Activated naive CD4-positive, alpha-beta T cell treated with anti-CD3 and anti-CD28 coated beads, Interleukin-2, amount 50 U/mL, for 16 hours (primary cell): ENCODE measurements at places on chromosomes 4 and X.

DNA sequence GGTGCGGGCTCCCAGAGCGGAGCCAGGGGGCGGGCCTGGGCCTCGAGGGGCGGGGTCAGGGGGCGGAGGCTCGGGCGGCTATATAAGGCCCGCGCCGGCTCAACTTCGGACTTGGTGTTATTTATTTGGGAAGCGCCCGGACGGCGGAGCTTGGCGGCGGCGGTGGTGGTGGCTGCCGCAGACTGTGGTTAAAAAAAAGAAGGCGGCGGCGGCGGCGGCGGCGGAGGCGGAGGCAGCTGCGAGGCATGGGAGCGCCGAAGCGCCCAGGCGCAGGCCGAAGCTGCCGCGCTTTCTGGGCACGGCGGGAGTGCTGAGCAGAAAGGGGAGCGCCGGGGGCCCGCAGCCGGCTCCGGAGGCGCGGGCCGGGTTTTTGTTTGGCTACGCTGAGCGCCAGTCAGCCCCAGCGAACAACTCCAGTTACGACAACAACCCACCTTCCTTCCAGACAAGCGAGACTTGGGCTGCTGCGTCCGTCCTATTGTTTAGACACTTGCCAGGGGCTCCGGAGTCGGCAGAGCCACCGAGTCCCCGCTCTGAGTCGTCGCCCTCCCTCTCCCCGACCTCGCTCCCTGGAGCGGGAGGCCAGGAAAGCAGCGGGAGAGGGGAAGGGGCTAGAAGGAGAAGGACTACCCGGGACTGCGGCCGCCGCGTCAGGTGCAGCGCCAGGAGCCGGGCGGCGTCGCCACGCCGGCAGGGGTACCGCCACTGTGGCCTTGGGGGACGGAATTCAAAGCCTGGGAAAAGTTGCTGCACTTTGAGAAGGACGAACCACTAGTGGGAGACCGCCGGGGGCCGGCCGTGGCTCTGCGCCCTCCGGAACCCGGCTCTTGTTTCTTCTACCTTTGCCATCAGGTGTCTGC lies at the start of gene SLIT2:
Gene SLIT2, plus strand, starts transcription at position 110 of the 860 bp plus-strand sequence. CDS start 1,911 bp downstream, outside the sequence.
- DNase-seq: peak; percentile 14

DNA sequence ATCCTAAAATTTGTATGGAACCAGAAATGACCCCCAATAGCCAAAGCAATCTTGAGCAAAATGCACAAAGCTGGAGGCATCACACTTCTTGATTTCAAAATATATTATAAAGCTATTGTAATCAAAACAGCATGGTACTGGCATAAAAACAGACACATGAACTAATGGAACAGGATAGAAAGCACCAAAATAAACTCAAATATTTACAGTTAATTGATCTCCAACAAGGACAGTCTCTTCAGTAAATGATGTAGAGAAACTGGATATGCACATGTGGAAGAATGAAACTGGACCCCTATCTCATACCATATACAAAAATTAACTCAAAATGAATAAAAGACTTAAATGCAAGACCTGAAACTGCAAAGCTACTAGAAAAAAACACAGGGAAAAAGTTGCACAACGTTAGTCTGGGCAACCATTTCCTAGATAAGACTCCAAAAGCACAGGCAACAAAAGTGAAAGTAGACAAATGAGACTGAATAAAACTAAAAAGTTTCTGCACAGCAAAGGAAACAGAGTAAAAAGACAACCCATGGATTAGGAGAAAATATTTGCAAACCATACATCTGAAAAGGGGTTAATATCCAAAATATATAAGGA lies 64.9 kb downstream of the CD99L2 start:
- DNase-seq: no peak

GRCh38 chr4:19580095-19580494 lies 671.6 kb upstream of the SLIT2 start:
- no peak for DNase-seq

- DNase-seq: no peak
Measured at GRCh38 chr4:119526786-119527550, 101.6 kb downstream of the PDE5A start.

DNA sequence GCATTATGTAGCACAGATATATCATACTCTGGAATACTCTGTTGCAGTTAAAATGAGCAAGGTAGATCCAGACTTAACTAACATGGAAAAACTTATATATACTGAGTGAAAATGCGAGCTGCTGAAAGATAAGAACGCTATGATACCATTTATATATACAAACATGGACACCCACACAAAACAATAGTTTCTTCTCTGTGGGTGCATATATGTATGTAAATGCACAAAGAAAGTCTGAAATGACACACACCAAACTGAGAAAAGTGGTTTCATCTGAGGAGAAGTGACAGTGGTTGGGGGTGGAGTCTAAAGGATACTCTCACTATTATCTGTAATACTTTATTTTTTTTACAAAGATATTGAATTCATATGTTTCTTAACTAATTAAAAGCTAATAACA lies 12.2 kb upstream of the FGF2 start:
- no peak for DNase-seq

GRCh38 chrX:46965125-46965758 lies 53.0 kb downstream of the JADE3 start:
- DNase-seq: no peak

GRCh38 chrX:71618303-71618721 lies at the start of gene CXCR3:
Gene CXCR3, minus strand, starts transcription at chrX:71618511. Its CDS starts 62 bp downstream, at chrX:71618449.
- DNase-seq: peak; percentile 53
